ENCODE measurements at places on chromosomes 7 and 10.

DNA sequence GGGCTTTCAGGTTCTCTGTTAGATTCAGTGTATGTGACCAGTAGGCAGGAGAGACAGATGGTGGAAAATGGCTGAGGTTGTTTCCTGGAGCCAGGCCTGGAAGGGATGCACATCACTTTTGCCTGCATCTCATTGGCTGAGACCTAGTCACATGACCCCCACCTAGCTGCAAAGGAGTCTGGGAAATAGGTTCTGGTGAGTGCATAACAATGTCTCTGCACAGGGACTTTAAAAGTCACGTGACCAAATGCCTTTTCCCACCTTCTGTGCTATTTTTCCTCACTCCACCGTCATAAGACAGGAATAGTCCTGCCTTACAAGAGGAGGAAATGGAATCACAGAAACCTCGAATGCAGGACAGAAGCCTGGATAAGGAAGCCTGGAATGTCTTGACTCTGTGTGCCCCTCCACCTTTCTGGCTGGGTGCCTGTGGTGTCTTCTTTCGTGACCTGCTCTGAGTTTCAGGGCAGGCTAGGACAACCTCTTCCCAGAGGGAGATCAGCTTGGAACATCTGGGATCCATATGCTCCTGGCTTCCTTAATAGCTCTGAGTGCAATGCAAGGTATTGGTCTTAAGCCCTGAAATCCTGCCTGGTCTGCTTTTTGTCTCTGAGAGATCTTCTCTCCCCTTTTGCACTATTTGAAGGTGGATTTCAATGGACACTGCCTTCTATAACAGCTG, 139.9 kb upstream of the ZNF438 start:
- no peak for DNase-seq

- no peak for DNase-seq
These were observed 22.3 kb upstream of the FAM133B start for GRCh38 chr7:92612501-92612900.

GRCh38 chr10:2980116-2980515, 87.2 kb upstream of the PFKP start:
- no peak for DNase-seq

DNA sequence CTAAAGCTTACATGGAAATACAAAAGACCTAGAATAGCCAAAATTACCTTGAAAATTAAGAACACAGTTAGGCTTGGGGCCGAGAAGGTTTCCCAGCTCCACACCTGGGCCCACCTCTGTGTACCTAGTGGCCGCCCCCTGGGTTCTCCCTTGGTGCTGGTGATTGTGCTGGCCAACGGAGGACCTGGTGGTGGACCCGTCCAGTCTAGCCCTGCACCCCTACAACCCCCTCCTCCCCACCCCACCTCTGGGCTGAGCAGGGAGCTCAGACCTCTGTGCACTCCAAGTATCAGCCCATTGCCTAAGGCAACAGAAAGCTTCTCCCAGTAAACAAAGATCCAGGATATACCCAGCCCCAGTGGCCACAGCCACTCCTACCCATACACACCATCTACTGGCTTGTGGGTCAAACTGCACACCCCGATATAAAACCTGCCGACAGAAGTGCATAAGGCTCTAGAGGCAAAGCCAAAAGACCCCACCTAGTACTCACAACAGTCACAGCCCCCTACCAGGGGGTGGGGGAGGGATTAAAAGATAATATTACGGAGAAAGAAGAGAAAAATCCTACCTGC, 105.0 kb upstream of the DIP2C start:
- DNase-seq, result no peak

- no peak for DNase-seq
These were observed 265.9 kb upstream of the ZMIZ1 start for GRCh38 chr10:78802866-78803265.

- DNase-seq, result no peak
These were observed 739.4 kb upstream of the IGFBP3 start for GRCh38 chr7:46660402-46660980.

GRCh38 chr7:93862651-93863050, 27.9 kb downstream of the TFPI2 start:
- DNase-seq, result no peak

DNA sequence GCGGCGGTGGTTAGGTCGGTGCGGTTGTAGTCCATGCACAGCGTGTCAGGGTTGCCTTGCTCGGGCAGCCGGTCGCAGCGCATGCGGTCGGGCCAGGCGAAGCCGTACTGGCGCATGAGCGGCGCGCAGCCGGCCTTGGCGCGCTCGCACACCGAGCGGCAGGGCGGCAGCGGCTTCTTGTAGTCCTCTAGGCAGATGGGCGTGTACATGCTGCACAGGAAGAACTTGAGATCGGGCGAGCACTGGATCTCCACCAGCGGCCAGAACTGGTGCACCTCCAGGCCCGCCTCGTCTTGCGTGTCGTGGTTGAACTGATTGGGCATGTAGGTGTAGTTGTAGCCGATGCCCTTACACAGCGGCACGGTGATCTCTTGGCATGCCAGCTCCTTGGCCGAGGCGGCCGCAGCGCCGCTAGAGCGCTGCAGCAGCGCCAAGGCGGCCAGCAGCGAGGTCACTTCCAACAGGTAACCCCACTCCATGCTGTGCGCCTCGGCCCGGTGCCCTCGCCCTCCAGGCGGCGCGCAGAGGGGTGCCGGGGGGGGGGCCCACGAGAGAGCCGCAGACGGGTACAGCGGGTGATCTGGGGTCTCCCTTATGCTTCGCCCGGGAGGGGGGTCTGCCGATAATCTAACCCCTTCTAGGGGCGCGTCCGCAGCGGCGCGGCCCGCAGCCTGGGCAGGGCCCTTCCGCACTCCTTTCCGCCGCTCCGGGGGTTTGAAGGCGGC, 983 bp downstream of the FZD8 start:
- peak; percentile 46 for DNase-seq

- DNase-seq, result no peak
These were observed 85.8 kb downstream of the GSAP start for GRCh38 chr7:77330169-77330882.

GRCh38 chr10:12974078-12974477, 27.4 kb downstream of the CCDC3 start:
- DNase-seq, result no peak

- no peak for DNase-seq
These were observed 42.2 kb upstream of the BMPER start for GRCh38 chr7:33862946-33863814.

DNA sequence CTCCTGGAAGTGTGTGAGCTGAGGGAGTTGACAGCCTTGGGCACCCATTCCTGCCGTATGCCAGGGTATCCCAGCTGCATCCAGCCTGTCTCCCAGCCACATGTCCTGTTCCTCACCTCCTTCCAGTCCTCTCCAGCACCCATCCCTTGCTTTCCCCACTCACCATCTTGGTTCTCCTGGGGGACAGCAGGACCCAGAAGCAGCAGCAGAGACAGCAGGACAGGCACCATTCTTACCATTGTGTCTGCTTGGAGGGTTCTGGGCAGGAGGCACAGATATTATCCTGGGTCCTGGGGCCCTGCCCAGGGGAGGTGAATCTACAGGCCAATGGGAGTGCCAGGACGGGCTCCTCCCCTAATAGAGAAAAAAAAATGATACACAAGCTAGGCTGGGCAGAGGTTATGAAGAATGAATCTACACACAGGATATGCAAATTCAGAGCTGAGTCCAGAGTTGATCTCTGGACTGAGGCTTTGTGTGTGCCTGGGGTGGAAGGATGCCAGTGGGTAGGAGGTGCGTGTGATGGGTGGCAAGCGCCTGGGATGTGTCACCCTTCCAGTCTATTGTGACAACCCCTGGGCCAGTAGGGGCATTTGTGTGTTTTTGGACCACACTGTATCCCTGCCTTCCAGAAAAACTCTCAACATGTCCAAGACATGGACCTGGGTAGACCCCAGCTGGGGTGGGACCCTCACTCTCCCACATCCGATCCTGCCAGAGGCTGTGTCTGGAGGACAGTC, at the start of gene AZGP1:
Gene AZGP1 (minus strand): TSS at position 250 of the 740 bp plus-strand sequence. CDS start 11 bp downstream, at position 239.
- no peak for DNase-seq

- DNase-seq, result no peak
These were observed 132.4 kb downstream of the SORCS1 start for GRCh38 chr10:107031931-107032699.

DNA sequence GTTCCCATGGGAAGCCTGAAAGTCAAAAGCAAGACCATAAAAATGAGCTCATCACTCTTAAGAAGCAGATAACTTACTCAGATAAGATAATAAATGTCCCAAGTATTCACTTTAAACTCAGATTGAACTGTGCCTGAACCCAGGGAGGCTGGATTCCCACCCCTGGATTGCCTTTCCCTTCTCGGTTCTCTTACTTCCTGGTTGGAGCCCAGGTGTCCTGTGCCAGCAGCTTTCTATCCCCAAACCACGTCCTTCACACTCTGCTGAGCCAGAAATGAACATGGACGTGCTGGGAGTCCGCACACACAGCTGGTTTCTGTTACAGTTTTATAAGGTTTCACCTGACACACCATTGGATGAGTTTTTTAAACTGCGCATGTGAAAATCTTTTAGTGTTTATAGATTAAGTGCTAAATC, 636.2 kb upstream of the IGFBP3 start:
- DNase-seq, result no peak

DNA sequence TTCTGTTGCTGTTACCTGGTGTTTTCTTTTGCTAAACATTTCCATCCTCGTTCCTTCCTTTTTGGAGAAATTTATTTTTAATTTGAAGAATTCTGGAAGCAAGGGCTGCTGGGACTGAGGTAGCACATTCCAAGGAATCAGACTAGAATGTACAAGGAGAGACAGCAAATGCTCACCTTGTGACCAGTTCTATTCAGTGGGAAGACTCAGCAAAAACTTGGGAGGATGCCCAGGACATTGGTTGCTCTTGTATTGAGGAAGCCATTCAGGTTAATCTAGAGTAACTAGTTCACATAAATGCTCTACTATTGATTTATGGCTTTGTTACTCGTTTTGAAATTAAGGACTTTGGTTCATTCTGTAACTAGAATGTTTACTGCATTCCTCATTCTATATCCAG, 11.3 kb downstream of the PLCE1 start:
- no peak for DNase-seq

DNA sequence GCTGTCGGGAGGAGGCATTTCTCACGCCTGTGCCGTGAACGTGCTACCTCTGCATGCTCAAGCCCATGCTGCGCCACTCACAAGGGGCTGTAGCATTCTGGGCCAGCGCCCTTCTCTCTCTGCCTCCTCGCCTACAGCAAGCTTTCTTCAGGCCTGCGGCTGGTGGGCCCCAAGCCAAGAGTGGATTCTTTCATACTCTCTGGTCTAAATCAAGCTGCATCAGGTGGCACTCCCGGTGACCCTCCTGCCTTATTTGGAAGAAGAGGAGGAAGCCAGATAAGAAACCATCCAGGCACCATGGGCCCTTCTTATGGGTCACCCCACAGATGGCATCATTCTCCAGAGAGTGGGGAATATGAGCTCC, 86.7 kb upstream of the DUSP5 start:
- DNase-seq, result no peak

GRCh38 chr10:27578316-27578715, 74.2 kb downstream of the RAB18 start:
- no peak for DNase-seq

DNA sequence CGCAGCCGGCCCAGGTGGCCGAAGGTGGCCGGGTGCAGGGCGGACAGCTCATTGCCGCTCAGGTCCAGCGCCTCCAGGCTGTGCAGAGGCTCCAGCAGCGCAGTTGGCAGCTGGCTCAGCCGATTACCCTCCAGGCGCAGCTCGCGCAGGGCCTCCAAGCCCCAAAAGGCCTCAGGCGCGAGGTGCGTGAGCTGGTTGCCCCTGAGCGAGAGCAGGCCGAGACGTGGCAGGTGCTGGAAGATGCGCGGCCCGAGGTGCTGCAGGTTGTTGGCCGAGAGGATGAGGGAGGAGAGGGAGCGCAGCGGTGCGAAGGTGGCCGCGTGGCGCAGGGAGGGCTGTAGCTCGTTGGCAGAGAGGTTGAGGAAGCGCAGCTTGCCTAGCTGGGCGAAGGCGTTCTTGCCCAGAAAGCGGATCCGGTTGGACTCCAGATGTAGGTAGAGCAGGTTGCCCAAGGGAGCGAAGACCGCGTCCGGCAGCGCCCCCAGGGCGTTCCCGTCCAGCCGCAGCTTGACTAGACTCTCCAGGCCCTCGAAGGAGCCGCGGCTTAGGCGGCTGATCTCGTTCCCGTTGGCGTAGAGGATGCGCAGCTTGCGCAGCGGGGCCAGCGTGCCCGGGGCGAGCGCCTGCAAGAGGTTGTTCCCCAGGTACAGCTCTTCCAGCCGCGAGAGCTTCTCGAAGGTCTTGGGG, 923 bp downstream of the TRIL start:
- DNase-seq, result no peak

GRCh38 chr10:32239769-32240168, 107.2 kb downstream of the EPC1 start:
- no peak for DNase-seq

- DNase-seq, result no peak
These were observed at the start of gene C1QL3 for GRCh38 chr10:16521311-16522016. Gene C1QL3, minus strand, starts transcription at chr10:16521879. Its CDS starts 814 bp downstream, at chr10:16521065.

DNA sequence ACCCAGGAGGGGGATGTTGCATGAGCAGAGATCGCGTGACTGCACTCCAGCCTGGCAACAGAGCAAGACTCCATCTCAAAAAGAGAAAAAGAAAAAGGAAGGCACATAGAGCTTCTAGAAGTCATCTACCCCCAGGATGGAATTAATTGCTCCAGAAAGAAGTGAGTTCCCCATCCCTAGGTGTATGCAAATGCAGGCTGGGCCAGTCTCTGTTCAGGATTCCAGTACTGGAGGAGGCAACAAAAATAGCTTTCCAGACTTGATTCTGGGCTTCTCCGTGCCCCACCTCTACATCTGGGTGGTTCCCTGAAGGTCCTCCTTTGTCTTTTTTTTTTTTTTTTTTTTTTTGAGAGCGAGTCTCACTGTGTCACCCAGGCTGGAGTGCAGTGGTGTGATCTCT, 28.6 kb downstream of the CASTOR2 start:
- no peak for DNase-seq

- no peak for DNase-seq
These were observed 49.1 kb downstream of the CTBP2 start for GRCh38 chr10:125111118-125111727.

GRCh38 chr7:151349507-151349853, 7.9 kb downstream of the NUB1 start:
- DNase-seq, result no peak

- DNase-seq, result no peak
These were observed 56.2 kb upstream of the PPP2R2D start for GRCh38 chr10:131844529-131845084.

DNA sequence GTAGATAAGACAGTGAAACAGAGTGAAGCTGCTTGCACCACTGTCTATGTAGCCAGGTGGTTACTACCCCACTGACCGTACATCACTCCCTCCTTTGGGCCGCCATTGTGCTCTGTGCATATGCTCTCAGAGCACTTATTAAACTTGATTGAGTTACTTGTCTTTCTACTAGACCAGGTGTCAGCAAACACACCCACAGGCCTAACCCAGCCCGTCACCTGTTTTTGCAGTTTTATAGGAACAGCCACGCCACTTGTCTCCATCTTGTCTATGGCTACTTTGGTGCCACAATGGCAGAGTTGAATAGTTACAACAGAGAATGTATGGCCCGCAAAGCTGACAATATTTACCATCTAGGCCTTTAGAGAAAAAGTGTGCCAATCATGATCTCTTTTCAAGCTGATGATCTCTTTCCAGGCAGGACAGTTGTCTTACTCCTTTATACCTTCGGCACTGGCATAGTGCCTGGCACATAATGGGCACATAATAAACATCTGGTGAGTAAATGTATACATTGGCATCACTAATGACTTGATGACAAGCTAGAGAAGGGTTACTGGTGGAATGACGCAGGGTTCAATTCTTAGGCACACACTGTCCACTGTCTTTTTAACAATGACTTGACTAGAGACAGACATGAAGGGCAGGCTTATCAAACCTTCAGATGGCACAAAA, 36.7 kb downstream of the SORBS1 start:
- DNase-seq, result no peak

- no peak for DNase-seq
These were observed 8.1 kb downstream of the PODXL start for GRCh38 chr7:131548371-131548770.
